ENCODE measurements at places on chromosomes 2 and 18. TPM values are rescaled to one million over a fixed set of nuclear protein-coding genes. Genes with fewer than 3 reads are reported as not detected.

Gene APOB
- total RNA-seq, result under 0.01 TPM

Gene NPPC
- 0.26 TPM for total RNA-seq

Gene RIT2
- not detected for total RNA-seq

Gene IGFBP2
- 807 TPM for total RNA-seq

Gene PLGLB1
- total RNA-seq, result 0.26 TPM

Gene SKOR2
- not detected for total RNA-seq

Gene FN1
- total RNA-seq, result 7,001 TPM

Gene FHOD3
- 0.92 TPM for total RNA-seq

Gene PER2
- 5.0 TPM for total RNA-seq

Gene SIX3
- not detected for total RNA-seq

Gene POMC
- total RNA-seq, result 1.3 TPM

Gene MREG
- 1.7 TPM for total RNA-seq

Gene TBR1
- total RNA-seq, result not detected

Gene WNT6
- not detected for total RNA-seq

Gene SLC38A11
- total RNA-seq, result not detected

Gene HTR2B
- total RNA-seq, result 269 TPM

Gene ANO7
- 0.40 TPM for total RNA-seq

Gene DYNC2LI1
- total RNA-seq, result 25.9 TPM

Gene SERPINB4
- not detected for total RNA-seq

Gene LYG2
- not detected for total RNA-seq

Gene MROH2A
- not detected for total RNA-seq

Gene ST3GAL5
- 13.3 TPM for total RNA-seq

Gene SCN7A
- not detected for total RNA-seq

Gene IL36RN
- not detected for total RNA-seq

Gene MOGAT1
- not detected for total RNA-seq

Gene ABCB11
- not detected for total RNA-seq

Gene RESP18
- total RNA-seq, result not detected

Measured in aortic smooth muscle cell (primary cell).